ENCODE measurements at places on chromosomes 16 and 17.

DNA sequence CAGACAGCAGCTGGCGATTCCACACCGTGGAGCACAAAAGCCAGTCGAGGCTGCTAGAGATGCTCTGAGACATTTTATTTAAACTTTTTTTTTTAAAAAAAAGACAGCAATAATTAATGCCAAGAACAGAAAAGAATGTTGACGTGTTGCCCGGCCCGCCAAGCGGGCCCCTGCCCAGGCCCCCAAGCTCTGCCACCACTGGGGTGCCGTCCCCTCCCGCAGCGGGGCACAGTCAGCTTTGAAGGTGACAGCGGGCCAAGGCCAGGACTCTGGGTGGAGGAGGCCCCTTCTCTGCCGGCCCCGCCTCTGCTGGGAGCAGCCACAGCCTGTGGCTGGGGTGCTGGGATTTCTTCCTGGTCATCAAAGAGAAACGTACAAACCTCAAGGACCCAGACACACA is 9.8 kb downstream of the RNF166 start:
- no peak for DNase-seq

GRCh38 chr16:50228364-50228868 is 37.9 kb upstream of the ADCY7 start:
- no peak for DNase-seq

GRCh38 chr17:45228763-45229539 is 7.3 kb downstream of the FMNL1 start:
- peak; percentile 94 for DNase-seq

- peak; percentile 8 for DNase-seq
Observed at GRCh38 chr17:73610331-73610911, 33.8 kb downstream of the SDK2 start.

DNA sequence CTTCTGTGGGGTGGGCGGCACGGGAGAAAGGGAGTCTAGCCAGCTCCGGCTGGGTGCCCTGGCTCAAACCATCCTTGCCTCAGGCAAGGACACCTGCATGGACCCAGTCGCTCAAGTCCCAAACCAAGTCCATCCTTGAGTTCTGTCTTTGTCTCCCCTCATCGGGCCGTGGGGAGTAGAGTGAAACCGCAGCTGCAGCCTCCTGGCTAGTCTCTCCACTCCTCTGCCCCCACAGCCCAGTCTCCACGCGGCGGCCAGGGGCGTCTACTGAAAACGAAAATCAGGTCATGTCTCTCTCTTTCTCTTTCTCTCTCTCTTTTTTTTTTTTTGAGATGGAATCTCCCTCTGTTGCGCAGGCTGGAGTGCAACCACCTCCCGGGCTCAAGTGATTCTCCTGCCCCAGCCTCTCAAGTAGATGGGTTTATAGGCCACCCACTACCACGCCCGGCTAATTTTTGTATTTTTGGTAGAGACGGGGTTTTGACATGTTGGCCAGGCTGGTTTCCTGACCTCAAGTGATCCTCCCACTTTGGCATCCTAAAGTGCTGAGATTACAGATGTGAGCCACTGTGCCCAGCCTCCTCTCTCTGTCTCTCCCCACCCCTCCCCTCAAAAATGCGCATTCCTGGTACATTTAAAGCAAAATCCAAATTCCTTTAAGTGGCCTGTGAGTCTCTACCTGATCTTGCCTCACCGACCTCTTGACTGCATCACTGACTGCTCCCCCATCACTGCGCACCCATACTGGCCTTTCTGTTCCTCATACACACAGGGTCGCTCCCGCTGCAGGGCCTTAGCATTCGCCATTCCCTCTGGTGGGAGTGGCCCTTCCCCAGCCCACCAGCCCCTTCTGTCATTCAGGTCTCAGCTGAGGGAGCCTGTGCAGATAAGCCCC is 17.7 kb upstream of the RMI2 start:
- DNase-seq = no peak

DNA sequence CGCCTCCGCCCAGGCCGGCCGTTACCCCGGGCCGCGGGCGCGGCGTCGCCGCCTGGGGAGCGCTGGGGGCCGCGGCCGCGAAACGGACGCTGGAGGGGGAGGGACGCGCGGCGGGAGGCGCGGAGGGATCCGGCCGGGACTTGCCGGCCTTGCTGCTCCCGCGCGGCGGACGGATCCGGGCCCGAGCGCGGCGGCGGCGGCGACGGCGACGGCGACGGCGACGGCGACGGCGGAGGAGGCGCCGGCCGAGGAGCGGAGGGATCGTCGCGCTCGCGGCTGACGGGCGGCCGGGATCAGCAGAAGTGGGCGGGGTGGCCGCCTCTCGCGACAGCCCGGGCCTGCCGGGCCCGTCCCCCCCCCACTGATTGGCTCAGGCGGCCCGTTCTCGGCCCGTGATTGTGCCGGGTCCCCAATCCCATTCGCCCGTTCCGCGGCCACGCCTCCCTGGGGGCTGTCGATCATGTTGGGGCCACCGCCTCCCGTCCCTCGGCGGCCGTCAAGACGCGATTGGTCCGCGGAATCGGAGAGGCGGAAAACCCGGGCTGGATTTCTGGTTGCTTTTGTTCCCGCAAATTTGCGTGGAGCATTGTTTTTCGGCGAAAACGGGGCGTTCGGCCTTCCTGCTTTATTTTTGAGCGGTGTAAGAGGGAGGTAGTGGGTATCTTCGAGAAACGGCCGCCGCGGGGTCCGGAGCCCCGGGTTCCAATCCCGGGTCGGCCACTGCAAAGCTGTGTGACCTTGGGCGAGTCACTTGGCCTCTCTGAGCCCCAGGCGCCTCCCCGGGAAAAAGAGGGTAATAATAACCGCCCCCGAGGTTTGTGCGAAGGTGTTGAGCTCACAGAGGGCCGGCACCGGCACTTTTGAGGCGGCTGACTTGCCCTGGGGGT is at the start of gene ZCCHC14:
TSS of gene ZCCHC14 (minus strand) at position 304 of the 887 bp plus-strand sequence. CDS start 786 bp downstream, outside the sequence.
- DNase-seq = peak; percentile 97

DNA sequence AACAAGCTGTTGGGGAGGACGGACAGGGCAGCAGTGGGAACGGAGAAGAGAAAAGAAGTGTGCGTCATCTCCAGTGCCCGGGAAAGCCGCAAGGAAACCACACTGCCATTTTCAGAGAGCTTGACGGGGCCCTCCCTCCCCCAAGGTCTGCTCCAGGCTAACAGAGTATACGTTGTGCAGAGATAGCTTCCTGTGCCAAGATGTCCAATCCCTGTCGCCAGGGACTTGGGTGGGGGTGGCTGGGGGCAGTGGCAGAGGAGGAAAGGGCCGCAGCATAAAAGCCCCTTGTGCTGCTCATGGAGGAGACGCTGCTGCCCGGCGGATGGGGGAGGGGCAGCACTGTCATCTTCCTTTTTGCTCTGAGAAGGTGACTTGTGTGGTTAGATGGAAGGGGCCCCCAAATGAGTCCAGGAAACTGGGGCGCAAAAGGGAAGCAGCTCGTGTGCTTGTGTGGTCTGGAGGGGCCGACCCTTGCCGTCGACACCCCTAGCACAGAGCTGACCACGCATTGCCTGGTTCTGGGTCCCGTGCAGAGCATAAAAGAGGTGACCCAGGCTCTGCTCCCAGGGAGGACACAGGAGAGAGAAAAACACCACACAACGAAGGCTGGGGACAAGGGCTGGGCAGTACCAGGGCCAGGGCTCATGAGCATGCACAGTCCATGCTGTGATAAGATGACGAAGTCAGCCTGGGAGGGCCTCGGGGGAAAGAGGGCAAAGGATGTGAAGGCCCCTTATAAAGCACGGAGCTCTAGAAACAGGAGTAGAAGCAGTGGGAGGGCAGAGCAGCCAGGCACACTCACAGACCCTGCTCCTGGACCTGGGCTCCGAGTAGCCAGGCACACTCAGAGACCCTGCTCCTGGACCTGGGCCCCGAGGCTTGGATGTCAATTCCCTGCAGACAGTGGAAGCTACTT is 372.7 kb downstream of the SLC39A11 start:
- DNase-seq = peak; percentile 93

DNA sequence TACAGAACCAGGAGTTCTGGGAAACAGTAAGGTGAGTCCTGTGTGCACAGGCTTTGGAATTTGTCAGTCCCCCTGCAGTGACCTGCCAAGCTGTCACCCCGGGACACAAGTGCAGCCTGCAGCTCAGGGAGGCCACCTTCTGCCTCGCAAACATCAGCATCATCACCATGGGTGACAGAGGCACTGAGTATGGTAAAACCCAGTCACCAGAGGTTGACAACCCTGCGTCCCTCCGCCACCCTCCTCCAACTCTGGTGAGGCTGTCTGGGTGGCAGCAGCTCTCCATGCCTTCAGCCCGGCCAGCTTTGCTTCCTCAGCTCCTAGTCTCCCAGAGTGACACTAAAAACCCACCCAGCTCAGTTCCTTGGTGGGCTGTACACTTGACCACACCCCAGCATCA is 221.0 kb downstream of the CPPED1 start:
- no peak for DNase-seq

DNA sequence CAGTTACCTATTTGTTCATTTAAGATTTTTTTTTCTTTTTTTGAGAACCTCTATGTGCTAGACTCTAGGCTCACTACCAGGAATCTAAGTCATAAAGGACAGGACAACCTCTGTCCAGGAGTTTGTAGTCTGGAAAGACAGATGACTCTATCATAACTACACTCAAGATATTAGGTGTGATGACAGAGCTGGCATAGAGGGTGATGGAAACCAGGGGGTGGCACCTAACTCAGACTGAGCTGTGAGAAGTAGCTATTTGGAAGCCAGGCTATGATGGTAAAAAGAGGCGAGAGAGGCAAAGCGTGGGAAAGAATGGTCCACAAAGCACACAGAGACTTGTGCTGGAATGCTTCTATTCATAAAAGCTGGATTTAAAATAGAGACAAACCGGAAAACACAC is 372.3 kb downstream of the SEC14L1 start:
- DNase-seq = no peak

DNA sequence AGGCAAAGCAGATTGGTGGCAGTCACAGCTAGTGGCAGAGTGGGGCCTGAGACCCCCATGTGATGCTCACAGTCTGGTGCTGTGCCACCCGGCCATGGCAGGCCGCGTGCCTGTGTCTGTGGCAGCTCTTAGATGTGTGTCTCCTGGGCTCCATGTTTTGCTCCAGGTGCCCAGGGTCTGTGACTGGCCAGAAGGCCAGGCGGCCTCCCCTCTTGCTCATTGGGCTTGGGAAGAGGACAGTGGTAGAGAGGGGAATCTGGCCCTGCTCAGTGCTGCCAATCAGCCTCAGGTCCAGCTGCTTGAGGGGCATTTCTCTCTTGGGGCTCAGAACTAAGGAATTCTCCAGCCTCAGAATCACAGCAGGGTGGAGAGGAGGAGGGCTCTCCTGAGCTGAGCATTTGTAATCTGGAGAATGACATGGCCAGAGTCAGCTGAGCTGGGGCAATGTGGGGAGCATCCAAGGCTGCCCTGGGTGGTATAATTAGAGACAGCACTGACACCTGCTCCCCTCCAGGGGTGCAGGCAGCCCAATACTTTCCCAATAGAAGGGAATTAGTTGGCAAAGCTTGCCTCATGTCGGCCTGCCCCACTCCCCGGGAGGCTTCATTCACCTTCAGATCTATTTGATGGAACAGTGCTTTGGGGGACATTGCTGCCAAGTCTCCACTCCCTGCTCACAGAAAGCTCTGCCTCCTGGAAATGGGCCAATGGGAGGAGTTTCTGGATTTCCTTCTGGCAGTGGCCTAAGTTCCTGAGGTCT is 2.7 kb upstream of the LASP1NB start:
- no peak for DNase-seq

GRCh38 chr17:80790021-80790765 is 201.4 kb upstream of the CHMP6 start:
- peak; percentile 29 for DNase-seq

DNA sequence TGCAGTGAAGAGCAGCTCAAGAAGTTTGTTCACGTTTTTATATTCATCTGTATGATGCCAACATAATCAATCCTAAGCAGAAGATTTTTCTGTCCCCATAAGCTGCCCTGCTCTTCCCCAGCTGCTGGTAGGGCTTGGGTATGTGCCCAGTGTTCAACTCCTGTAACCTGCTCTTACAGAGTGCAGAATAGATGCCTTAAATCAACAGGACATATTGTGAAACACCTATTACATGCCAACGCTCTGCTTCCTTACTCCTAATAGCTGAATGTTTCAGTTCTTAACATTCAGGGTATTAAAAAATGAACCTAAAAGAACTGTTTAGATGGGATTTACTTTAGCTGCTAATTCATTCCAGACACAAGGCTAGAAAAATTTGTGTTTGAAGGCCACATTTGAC is 190.9 kb downstream of the HS3ST3A1 start:
- peak; percentile 50 for DNase-seq

DNA sequence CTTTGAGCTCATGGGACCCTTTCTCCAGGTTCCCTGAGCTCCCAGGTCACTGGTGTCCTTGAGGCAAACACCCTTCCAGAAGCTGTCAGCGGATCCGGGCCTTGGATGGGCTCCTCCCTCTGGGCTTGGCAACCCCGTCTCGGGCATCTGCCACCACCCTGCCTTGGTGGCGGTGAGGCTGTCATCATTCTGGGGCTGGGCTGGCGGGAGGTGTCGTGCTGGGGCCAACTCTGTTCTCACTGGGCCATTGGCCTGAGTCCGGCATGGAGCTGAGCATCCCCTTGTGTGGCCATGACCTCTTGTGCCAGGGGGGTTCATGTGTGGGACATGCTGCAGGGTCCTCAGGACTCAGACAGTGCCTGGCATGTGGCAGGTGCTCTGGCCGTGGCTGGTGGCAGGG is 197.6 kb downstream of the LAT start:
- DNase-seq = no peak

- DNase-seq = no peak
Observed at GRCh38 chr16:46612121-46612520, 9.1 kb downstream of the SHCBP1 start.

DNA sequence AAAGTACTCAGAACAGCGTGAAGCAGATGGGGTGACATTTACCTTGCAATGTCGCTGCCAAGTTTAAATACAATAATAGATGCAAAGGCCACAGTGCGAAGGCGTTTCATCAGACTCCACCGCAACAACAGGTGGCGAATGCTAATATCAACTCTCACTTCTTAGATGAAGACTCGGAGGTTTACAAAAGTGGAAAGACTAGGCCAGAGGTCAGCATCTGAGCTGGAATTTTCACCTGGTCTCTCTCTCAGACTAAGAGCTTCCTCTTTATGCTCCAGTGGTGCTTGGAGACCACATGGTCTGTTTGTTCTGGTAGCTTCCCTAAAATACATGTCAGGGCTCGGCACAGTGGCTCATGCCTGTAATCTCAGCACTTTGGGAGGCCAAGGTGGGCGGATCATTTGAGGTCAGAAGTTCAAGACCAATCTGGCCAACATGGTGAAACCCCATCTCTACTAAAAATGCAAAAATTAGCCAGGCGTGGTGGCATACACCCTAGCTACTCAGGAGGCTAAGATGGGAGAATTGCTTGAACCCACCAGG is 169.1 kb downstream of the XYLT1 start:
- no peak for DNase-seq

DNA sequence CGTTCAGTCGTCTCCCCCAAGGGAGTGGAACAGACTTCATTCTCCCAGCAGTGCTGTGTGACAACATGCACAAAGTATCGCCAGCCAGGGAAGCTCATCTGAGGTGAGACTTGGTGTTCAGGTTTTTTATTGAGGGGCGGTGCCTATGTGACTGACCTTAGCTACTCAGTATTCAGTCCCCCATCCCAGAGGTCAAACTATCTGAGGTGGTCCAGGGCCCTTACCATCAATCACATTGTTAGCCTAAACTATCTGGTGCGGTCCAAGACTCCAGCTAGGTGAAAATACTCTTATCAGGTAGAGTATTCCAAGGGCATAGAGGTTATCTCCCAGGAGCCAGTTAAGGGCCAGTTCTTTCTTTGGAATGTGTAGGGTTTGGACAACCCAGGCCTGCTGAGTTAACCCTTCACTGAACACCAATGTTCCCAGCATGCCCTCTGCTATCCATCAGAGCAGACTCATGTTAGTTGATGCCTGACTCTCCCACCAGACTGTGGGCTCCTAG is 5.4 kb upstream of the CACNG1 start:
- no peak for DNase-seq

- DNase-seq = no peak
Observed at GRCh38 chr17:76428511-76428910, 24.4 kb downstream of the UBE2O start.

GRCh38 chr17:75839942-75840798 is 4.0 kb downstream of the UNC13D start:
- DNase-seq = no peak
